ENCODE measurements at places on chromosomes 2 and 18. TPM values are rescaled to one million over a fixed set of nuclear protein-coding genes. Genes with fewer than 3 reads are reported as not detected.

The DSC1 gene
- total RNA-seq, result not detected

The OSR1 gene
- 9.7 TPM for total RNA-seq

The PPP4R3B gene
- 26.0 TPM for total RNA-seq

The TDRD15 gene
- total RNA-seq, result not detected

The DUSP2 gene
- total RNA-seq, result 0.94 TPM

The PTPRN gene
- 7.2 TPM for total RNA-seq

The IL1RL2 gene
- total RNA-seq, result 2.2 TPM

The CHMP1B gene
- total RNA-seq, result 59.6 TPM

The LIMS4 gene
- total RNA-seq, result 0.77 TPM

The CPO gene
- 0.17 TPM for total RNA-seq

The TMEM198 gene
- total RNA-seq, result 1.3 TPM

The CHRNG gene
- total RNA-seq, result not detected

The CCDC74A gene
- 9.3 TPM for total RNA-seq

The KCNK3 gene
- total RNA-seq, result under 0.01 TPM

The TRIM54 gene
- total RNA-seq, result 0.09 TPM

The RNPEPL1 gene
- total RNA-seq, result 7.7 TPM

The MOGAT1 gene
- not detected for total RNA-seq

The LIMS3 gene
- total RNA-seq, result 1.6 TPM

The SPDYA gene
- 1.3 TPM for total RNA-seq

The UGT1A5 gene
- total RNA-seq, result not detected

The SERTAD2 gene
- 6.1 TPM for total RNA-seq

The RAB6C gene
- not detected for total RNA-seq

The MAP3K19 gene
- total RNA-seq, result not detected

The MPP4 gene
- 0.43 TPM for total RNA-seq
